ENCODE measurements at places on chromosomes 2 and 18.

- DNase-seq, result peak; percentile 97
Measured at GRCh38 chr2:47272031-47272864, 117.1 kb upstream of the STPG4 start.

DNA sequence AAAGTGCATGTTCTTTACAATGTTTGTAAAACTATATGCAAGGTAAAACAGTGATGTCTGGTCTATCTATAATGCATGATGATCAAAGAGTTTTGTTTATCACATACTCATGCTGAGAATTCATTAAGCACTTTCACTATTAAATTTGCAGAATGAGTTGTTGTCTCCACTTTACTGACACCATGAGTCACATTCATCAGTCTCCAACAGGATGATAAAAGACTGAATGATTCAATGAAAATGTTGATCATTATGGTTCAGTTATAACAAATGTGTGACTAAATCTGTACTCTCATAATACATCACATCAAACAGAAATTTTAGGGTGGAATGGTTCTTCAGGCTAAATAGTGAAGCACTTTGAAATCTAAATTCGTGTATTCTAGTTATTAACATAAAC lies 129.0 kb downstream of the ERBB4 start:
- no peak for DNase-seq

DNA sequence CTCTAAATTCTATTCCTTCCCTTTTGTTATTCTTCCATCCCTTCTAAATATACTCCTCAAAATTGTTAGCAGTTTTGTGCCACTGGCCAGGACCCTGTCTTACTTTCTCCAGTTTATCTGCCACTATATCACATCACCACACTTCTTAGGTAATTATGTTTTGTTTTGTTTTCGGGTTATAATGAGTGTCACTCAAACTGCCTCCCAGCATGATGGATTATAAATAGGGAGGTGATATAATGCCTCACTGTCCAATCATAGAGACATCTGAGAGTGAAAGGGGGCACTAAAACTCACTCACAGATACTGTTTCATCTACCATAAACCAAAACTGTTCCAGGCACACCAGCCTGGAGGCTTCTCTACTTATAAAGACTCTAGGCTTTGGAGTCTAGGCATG lies 3.5 kb downstream of the RSAD2 start:
- no peak for DNase-seq

GRCh38 chr2:19347619-19348562 lies 10.5 kb downstream of the OSR1 start:
- DNase-seq, result peak; percentile 93

GRCh38 chr2:149271575-149271974 lies 58.8 kb upstream of the LYPD6 start:
- no peak for DNase-seq

- DNase-seq, result no peak
Measured at GRCh38 chr2:11597538-11598225, 63.8 kb downstream of the GREB1 start.
